ENCODE measurements at places on chromosomes 7 and 10.
A peak's percentile ranks its signal among the peaks of the same experiment; 100 is the strongest.

GRCh38 chr7:22452142-22452959 lies 47.6 kb downstream of the STEAP1B start:
- peak; percentile 42 for DNase-seq

GRCh38 chr10:124763267-124763666 lies 19.1 kb upstream of the FAM53B start:
- no peak for DNase-seq

DNA sequence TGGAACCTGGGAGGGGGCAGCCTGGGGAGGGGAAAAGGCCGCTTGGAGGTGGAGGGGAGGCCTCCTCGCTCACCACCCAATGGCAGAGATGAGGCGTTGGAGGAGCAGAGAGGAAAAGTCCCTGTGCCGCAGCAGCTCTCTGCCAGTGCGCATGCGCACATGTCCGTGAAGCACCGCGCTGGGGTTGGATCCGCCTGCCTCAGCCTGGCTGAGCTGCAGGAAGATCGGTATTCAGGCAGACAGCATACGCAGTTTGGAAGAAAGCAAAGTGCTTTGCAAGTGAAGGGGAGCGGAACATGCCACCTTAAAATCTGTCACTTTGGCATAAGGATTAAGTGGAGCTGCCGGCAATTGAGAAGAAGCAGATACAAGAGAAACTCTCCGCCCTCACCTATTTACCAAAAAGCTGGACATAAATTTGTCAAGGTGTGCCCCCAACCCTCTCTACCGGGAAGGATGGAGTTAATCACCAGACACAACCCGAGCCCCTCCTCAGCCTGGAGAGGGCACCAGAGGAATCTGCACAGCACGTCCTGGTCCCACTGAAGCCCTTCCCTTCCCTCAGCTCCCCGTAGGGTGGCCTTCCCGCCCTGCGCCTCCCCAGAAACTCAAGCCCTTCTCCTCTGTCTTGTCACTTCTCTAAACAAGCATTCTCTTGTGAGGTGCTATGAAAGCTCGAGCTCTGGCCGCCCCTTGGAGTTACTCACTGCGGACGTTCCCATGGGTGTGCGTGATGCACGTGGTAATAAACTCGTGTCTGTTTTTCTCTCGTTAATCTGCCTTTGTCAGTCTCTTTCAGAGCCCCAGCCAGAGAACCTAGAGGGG lies 32.2 kb upstream of the TMEM72 start:
- DNase-seq: no peak

DNA sequence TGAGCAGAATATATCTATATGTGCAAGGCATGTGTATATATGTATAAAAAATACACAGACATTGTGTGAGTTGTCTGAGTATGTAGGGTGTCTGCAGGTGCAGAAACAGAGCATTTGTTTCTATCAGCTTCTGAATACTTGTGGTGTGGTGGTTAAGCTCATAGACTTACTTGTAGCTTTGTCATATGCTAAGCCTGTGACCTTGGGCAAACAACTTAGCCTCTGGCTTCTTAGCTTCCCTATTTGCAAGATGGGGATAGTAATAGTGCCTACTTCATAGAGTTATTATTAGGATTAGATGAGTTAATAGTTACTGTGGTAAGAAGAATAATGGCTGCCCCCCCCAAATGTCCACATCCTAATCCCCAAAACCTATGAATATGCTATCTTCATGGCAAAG lies 28.2 kb upstream of the PAX2 start:
- DNase-seq: no peak

- no peak for DNase-seq
These were observed 2.7 kb downstream of the GPR146 start for GRCh38 chr7:1046722-1047679.

DNA sequence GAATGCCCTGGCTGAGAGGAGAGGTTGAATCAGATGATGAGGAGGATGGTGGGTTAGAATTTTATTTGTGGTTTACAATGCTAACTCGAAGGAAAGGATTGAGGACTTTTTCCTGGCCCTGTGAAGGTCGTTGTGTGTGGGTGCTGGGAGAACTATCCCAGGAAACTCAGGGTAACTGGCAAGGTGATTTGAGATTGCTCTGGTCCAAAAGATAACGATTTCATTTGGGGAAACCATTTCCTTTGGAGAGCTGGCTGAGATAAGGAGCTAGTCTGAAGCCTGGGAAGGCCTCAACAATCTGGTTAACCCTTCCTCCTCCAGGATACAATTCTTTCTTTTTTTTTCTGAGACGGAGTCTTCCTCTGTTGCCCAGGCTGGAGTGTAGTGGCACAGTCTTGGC lies 33.0 kb downstream of the HK1 start:
- no peak for DNase-seq

- no peak for DNase-seq
These were observed 183.6 kb downstream of the TAX1BP1 start for GRCh38 chr7:27923642-27923980.

- no peak for DNase-seq
These were observed 107.2 kb upstream of the INHBA start for GRCh38 chr7:41809940-41810576.
